Stomach (tissue), 19 donors: ENCODE measurements at places on chromosomes 4 and X.
A peak's percentile ranks its signal among the peaks of the same experiment; 100 is the strongest.

- no peak for DNase-seq
These were observed 781.4 kb upstream of the INTU start for GRCh38 chr4:126851391-126851790.

DNA sequence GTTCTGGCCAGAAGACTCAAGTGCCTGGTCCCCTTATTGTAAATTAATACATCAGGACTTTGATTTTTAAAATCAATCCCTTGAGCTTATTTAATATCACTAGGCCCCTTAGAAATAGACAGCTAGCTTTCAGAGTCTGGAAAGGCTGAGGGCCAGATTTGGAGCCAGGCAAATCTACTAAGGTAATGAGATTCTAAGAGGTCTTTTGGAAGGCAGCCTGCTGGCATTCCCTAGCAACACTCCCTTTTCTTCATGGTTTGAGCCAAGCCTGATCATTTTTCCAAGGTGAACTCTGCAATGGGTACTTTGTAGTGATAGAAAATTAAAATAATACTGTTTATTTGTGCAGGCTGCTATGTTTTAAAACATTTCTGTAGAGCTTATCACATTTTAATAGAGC, 378.5 kb downstream of the FAT4 start:
- no peak for DNase-seq

GRCh38 chr4:97279391-97279790, 863.9 kb downstream of the STPG2 start:
- no peak for DNase-seq

DNA sequence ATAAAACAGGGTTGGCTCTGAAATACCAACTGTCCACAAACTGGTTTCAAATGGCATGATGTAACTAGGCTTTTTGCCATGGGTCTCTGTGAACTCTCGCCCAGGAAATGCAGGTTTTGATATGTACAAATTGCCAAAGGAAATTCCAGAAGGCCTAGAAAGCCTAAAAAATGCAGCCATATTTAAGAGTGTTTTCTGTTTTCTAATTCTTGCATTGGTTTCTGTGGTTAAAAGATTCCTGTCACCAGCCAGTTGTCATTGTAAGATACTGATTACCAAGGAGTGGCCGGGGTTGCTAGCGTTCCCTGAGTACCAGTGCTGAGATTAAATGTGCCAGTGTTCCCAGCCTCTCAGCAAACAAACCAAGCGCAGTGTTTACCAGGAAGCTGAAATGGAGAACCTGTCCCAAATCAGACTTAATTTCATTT, 53.9 kb upstream of the SORBS2 start:
- DNase-seq, result peak; percentile 60

GRCh38 chr4:4541040-4541631, 712 bp downstream of the STX18 start:
- peak; percentile 28 for DNase-seq
